CD8-positive, alpha-beta memory T cell (primary cell): ENCODE measurements at places on chromosomes 13 and 19. TPM values are rescaled to one million over a fixed set of nuclear protein-coding genes. Genes with fewer than 3 reads are reported as not detected.

DNA sequence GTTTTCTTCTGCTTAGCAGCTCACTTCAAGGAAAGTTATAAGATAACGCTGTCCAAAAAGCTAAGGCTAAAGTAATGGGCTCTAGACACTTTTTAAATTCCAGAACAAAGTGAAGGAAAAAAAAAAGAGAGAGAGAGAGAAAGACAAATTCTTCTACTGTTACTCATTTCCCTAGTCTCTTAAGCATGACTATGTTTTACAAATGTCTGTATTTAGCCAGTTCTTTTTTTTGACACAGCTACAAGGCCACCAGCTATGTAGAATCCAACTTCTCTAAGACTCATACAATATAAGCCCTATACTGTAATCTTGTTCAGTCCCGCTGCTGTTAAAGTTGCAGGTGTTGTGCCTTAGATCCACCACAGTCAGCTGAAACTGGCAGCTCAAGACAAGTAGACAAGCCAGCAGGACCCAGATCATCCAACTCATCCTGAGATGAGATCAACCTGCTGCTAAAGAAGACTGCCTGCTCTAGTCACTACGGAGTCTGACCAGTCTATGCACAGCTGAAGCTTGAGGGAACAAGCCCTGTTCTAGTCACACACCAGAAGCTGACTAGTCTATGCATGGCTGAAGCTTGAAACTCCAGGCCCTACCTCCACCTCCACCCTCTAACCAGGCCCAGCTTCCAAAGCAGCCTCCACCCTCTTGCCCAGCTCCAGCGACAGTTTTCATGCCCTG, 10.3 kb upstream of the ZNF83 start:
- no peak for DNase-seq

DNA sequence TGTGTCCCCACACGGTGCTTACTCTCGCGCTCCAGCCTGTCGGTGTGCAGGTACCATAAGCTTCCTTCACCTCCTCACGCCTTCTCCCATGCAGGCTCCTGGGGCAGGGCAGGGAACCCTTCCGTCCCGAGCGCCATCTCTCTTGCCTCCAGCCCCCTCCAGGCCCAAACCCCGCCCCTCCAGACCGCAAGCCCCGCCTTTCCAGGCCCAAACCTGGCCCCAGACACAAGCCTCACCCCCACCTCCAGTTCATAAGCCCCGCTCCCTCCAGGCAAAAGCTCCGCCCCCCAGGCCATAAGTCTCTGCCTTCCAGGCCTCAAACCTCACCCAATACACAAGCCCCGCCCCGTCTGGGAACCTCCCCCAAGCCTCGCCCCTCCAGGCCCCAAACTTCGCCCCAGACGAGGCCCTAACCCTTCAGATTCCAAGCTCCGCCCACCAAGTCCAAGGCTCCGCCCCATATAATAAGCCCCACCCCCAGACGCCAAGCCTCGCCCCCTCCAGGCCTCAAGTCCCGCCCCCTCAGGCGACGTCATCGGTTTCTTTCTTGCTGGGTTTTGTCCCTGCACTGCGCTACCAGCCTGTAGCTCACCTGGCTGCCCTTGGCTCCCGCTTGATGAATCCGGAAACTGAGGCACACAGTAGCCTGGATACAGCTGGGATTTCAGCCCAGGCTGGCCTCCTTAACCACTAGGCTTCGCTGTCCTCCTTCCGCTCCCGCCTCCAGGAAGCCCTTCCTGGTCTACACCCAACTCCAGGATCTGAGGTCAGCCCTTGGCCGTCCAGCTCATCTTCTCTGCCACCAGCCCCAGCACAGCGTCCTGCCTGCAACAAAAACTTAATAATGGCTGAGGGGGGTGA, 16.1 kb downstream of the MKNK2 start:
- peak; percentile 42 for DNase-seq

DNA sequence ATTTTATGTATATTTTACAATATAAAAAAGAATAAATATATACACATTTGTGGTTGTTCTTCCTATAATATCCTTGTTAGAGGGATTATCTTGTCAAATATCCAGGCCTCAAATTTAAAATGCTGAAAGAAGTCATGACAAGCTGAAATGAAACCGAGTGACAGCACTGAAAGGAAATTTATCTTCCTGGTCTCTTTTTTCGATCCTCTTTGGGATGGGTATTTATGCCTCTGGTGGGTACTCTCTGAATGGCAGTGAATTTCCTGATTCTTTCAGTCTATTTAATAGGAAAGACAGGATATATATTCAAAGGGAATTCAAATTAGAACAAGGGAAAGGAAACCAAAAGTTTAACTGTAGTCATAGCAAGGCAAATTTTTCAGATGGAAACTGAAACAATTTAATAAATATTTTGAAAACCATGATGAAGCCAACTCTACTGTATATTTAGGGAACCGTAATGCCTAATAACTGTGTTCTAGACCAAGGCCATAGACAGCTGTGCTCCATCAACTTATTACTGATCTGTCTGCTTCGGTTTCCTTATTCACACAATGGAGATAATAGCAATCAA, 97.9 kb downstream of the DLEU7 start:
- DNase-seq = no peak

- no peak for DNase-seq
These were observed 74.1 kb upstream of the ZNF681 start for GRCh38 chr19:23832717-23833327.

DNA sequence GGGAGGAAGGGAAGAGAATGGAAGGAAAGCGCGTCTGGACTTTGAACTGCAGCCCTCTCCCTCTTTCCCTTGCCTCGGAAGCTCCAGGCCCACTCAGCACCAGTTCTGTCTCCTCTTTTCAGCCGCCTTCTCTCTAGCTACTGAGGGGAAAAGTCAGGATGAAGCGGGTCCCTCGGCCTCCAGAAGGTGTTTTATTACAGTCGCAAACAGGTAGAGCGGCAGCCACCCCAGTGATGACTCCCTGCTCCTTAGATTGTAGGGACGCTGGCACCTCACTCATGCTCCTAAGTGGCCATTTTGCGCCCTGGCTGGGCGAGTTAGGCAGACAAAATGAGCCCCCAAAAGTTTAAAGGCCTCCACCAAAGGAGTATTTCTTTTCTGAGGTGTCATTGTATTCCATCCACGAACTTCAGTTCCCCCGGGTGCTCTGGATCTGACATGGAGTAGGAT, 954 bp upstream of the STK24 start:
- no peak for DNase-seq

DNA sequence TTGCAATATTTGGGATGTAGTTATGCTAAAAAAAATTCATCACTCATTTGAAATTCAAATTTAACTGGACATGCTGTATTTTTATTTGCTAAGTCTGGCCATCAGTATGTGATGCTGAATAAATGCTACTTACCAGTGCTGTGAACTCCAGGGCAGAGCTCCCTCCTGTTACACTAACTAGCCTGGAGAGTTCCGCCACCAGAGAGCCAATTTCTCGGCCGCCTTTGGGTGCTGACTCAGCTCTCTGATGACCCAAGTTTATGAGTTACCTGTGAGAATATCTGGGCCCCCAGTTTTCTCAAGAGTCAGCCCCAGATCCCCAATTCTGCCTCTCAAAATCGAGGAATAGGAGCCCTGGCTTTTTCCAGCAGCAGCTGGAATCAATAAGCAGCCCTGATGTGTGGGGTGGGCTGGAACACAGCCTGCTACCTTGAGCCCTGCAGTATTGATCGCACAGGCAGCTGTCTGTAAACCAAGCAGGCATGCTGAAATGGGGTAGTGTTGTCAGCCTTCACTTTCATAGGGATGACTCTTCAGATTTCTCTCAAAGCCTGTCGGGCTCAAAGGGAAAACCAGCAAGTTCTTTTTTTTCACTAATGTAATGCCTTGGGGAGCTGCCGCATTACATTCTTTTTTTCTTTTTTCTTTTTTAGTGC, 113.7 kb downstream of the DNAJC15 start:
- DNase-seq = no peak

GRCh38 chr13:110421696-110422385, 114.8 kb downstream of the COL4A2 start:
- DNase-seq = peak; percentile 6

GRCh38 chr19:58400916-58401839, 5.7 kb downstream of the RNF225 start:
- DNase-seq = peak; percentile 100

- no peak for DNase-seq
These were observed 49.3 kb upstream of the TUBGCP3 start for GRCh38 chr13:112637017-112637801.

DNA sequence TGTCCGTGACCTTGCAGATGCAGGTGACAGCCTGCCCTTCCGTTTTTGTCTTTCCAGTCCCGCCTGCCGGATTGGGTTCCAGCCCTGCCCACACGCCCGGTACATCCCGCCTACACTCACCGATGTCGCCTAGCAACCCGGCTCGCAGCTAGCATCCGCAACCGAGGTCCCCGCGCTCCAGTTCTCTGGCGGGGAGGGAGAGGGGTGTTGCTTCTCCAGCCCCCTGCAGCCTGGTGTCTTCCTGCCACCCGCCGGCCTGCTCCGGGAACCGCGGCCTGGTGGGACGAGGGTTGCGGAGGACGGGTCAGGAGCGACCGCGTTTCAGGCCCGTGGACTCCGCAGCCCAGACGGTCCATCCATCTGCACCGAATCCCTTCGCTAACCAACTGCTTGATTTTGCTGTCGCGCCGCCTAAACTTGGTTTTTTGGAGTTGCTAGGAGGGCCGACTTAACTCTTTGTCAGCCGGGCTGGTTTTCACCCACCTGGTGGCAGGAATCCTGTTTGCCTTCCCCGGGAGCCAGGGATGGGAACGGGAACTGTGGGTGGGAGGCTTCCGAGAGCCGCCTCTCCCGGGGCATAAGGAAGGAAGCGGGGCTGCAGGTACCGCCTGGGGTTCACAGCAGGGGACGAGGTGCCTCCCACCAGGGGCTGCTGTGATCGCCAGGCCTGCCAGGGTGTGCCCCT, 15.4 kb upstream of the MATK start:
- DNase-seq = peak; percentile 57

The KLC3 gene
- total RNA-seq = not detected

DNA sequence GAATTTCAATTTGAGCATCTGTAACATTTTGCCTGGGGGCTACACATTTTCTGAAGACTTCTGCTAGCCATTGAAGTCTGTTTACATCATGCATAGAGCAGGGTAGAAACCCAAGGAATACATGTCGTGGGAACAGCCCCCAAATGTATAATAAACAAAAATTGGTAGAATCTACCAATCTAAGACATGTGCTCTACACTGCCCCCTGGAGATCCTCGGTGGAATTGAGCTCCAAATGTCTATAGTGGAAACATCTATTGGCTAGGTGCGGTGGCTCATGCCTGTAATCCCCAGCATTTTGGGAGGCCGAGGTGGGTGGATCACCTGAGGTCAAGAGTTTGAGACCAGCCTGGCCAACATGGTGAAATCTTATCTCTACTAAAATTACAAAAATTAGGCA, 57.3 kb downstream of the MBD3L2B start:
- peak; percentile 5 for DNase-seq

The FCAR gene
- not detected for total RNA-seq

- no peak for DNase-seq
These were observed 53.6 kb downstream of the TDRD12 start for GRCh38 chr19:32773126-32773525.

DNA sequence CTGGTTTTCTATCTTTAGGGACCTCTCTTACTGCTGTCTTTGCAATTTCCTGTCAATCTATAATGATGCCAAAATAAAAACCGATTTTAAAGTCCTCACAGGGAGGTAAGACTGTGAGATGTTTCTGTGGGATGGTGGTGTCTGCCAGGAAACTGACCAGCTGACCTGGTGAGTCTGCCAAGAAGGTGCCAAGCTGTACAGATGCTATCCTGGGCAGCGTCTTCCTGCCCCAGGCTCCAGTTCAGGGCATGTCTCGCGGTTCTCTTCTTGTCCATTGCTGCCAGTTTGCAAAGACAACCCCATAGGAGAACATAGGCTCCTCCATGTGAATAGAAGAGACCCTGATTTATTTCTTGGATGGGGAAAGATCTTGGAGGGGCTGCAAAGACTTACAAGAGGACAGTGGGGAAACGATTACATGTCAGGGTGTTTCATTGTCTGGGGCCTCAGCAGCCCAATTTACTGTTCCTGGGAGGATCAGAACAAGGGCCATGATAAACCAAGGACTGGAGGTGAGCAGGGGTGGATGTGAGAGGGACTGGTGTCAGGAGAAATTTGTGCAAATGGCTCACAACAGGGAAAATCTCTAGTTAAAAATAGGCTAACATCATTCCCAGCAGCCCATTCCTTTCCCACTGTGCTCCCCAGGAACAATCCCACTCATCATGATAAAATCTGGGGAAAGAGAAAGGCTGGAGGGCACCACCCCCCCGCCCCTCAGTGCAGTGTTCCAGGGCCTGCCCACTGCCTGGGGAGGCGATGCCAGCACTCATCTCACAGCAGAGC, 42.7 kb upstream of the VSTM2B start:
- no peak for DNase-seq

- no peak for DNase-seq
These were observed 79.4 kb downstream of the SPACA7 start for GRCh38 chr13:112455476-112456059.

The ZNF568 gene
- 8.7 TPM for total RNA-seq

- DNase-seq = no peak
These were observed 1180.1 kb upstream of the ATXN8OS start for GRCh38 chr13:68927387-68928026.

DNA sequence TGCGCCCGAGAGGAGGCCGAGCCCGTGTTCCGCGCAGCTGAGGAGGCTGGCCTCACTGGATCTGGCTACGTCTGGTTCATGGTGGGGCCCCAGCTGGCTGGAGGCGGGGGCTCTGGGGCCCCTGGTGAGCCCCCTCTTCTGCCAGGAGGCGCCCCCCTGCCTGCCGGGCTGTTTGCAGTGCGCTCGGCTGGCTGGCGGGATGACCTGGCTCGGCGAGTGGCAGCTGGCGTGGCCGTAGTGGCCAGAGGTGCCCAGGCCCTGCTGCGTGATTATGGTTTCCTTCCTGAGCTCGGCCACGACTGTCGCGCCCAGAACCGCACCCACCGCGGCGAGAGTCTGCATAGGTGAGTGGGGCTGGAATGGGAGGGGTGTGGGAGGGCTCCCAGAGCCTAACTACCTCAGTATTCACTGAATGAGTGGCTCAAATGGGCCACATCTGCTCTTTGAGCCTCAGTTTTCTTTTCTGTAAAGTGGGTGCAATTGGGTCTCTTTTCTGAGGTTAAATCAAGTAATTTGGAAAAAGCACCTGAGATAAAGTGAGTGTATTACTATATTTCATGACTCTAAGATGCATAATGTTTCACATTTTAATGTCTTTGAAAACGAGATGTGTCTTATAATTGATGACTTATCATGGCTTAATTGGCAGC, 11.7 kb downstream of the GRIN2D start:
- DNase-seq = no peak
